ENCODE measurements at places on chromosomes 2 and 18.

DNA sequence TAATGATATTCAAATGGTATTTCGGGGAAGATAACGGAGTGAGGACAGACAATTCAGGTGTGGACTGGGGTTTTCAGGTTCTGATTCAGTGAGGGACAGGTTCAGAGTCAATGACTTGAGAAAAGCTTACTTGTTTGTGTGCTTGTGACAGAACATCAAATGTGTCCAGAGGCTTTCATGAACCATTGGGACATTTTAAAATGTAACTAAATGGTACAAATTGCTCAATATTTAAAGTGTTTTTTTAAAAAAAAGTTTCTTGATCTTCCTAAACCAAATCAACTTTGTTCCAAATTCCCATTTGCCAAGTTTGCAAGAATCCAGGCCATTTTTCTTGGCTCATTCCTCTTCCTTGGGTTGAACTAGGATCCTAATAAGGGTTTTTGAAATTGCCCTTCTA, 59.4 kb upstream of the BZW1 start:
- no peak for DNase-seq

GRCh38 chr2:81645745-81646301, 1341.3 kb upstream of the LRRTM1 start:
- DNase-seq: no peak

DNA sequence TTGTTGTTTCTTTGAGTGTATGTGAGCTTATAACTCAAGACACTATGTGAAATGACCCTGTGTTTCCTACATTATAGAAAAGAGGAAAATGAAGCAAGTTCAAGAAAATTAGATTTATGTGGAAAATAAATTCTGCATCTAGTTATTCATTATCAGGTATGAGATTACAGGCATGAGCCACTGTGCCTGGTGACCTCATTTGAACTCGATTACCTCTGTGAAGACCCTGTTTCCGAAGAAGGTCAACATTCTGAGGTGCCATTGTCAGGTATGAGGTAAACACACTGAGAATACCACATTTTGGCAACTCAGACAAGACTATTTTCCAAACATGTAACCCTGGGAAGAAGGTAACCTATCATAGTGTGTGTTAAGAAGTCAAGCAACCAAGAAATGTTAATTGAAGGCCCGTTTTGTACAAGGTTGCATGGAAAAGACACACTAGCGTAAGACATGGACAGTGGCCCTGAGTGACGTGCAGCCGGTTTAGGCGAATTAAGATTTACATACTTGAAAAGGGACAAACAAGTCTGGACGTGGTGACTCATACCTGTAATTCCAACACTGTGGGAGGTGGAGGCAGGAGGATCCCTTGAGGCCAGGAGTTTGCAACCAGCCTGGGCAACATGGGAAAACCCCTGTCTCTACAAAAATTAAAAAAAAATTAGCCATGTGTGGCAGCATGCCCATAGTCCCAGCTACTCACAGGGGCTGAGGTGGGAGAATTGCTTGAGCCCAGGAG, 186.6 kb downstream of the NEDD4L start:
- DNase-seq: no peak

DNA sequence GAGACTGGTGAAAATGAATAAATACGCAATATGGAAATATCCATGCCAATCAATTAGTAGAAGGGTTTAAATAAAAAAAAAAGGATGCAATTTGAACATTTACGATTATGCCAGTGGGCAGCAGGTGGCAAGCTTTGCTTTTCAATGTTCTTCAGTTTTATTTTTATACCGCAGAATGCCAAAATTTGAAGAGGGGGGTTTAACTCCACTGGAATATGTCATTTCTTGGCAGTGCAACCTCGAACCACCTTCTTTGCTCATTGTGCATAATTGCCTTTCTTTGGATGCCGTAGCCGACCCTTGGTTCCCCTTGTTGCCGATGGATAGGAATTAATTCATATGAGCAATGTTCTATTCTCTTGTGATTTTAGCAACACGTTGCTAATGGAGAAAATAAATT, 88.0 kb downstream of the LTBP1 start:
- DNase-seq: no peak

GRCh38 chr2:129794540-129794939, 184.9 kb upstream of the RAB6C start:
- DNase-seq: no peak

GRCh38 chr2:65264821-65265670, 37.4 kb downstream of the ACTR2 start:
- DNase-seq: peak; percentile 41

DNA sequence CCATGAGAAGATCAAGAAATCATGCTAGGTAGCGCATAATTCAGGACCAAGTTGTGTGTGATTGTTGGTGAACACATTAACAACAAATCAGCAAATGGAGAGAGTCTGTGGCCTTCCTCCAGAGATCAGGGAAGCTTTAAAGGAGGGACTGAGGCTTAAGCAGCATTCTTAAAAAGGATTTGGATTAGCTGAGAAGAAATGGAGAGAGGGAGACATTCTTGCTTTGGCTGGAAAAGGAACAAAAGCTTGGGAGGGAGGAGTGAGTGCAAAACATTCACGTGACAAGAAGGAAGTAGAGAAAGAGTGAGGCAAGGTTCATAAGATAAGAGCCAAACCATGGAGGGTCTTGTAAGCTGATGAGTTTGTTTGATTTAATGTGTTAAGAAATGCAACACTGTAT, 75.6 kb downstream of the SRD5A2 start:
- no peak for DNase-seq

DNA sequence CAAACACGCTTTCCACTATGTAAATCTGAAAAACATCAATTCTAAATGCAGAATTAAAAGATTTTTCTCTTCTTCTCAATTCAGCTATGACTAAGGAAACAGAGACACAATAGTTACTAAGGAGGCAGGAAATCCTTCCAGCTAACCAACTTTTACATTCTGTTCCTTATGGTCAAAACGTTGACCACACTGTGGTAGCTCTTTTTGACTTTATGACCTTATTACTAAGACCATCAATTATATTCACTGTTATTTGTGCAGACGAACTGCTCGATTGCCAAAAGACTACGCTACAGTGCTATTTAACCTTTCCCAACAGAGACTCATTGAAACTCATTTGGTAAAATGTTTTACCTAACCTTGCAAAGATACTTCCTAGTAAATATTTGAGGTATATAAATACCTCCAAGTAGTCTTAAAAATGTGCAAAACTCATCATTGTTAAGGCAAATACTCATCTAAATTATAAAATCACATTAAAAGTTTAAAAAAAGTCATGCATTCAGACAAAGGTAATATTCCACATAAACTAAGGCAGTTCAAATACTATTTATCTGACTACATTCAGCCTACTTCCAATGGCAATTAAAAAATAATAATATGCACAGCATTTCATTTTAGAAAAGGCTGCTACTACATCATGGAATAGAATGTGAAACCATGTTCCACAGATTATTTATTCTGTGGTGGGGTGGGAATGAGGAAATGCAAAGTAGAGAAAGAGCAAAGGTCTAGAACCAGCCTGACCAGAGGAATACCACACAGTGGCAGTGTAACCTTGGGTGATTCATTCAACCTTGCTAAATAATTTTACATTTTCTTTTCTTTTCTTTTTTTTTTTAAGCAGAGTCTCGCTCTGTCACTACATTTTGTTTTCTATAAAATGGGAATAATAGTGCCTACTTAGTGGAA, 139.9 kb downstream of the THADA start:
- no peak for DNase-seq

GRCh38 chr2:53036196-53036595, 731.4 kb upstream of the CHAC2 start:
- no peak for DNase-seq

GRCh38 chr2:195575879-195576401, 81.1 kb upstream of the SLC39A10 start:
- no peak for DNase-seq

DNA sequence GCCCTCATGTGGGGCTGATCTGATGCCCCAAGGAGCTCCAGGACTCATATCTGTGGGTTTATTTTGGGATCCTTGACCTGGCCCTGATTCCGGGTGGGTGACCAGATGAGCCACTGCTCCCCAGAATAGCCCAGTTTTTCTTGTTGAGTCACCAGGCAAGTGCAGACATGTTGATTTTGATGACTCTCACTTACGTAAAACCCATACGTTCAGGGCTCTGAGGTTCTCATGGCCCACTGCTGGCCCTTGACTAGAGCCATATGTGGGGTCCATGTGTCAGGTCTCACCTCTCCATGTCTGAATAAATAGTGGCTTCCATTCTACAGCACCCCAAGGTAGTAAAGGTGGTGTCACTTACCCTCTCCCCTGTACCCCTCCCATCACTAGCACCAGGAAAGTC, 41.9 kb downstream of the CDC42EP3 start:
- DNase-seq: no peak

GRCh38 chr2:187774551-187775071, 220.4 kb upstream of the TFPI start:
- DNase-seq: no peak

DNA sequence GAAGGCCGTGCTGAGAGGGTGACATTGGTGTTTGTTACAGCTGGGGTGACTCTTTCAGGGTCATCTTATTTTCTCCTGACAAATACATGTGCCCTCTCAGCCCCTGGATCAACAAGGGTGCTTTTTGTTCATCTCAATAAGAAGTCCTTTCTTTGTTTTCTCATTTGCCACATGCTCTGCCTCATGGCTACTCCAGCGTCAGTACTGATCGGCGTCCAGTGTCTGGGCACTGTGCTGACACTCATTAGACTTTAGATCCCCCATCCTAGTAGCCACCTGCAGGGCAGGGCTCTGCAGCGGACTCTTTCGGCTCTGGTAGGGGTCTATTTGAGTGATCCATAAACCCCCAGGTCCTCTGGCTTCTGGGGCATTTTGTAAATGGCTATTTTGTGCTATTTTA, 38.4 kb downstream of the NPPC start:
- no peak for DNase-seq

- DNase-seq: no peak
These were observed 6.6 kb upstream of the CCDC195 start for GRCh38 chr2:224722770-224723169.

GRCh38 chr2:23106242-23106785, 278.7 kb upstream of the KLHL29 start:
- DNase-seq: no peak

GRCh38 chr2:107412209-107412904, 414.3 kb upstream of the RGPD4 start:
- DNase-seq: no peak

DNA sequence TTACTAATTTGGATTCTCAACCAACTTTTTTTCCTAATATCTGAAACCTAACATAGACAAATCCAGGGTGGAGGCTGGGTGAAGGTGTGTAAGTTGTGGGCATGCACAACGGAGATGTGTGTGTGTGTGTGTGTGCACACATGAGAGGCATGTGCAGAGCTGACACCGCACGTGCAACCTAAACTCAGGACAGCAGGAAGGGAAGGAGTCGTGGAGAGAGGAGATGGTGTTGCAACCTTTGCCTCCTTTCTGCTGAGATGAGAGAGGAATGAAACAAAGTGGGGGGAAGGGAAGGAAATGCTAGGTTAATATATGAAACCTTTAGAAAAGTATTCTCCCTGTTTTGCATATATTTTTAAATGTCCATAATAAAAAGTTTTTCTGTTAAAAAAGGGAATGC, 64.7 kb downstream of the KCTD1 start:
- DNase-seq: no peak

GRCh38 chr18:9210966-9211365, 74.4 kb downstream of the ANKRD12 start:
- DNase-seq: no peak

GRCh38 chr18:10841203-10841602, 308.2 kb downstream of the PIEZO2 start:
- no peak for DNase-seq

- DNase-seq: no peak
These were observed 4.6 kb downstream of the SP140 start for GRCh38 chr2:230230087-230230486.

Data from neuronal stem cell (in vitro differentiated cells).